ENCODE measurements at places on chromosomes 13 and 19.

DNA sequence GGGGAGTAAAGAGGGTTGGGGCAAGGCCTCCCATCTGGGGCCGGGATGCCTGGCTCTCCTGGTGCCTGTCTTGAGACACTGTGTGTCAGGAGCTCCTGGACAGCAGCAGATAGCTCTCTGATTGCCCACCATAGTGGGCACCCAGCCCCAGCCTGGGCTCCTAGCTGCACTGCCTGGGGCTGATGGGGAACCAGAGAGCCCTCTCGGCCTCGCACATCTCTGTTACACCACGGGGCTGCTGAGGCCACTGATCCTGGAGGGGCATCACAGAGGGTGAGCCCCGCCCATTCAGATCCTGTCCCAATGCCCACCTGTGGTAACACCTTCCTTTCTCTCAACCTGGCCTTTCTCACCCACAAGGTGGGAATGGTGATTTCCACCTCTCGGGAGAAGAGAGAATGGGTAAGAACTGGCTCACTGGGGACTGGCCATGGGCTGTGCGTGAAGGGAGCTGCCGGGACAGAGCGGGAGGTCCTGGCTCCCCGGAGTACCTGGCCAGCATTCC, 135.9 kb downstream of the URI1 start:
- no peak for DNase-seq

- DNase-seq: no peak
Observed at GRCh38 chr13:40143106-40143505, 487.6 kb downstream of the COG6 start.

DNA sequence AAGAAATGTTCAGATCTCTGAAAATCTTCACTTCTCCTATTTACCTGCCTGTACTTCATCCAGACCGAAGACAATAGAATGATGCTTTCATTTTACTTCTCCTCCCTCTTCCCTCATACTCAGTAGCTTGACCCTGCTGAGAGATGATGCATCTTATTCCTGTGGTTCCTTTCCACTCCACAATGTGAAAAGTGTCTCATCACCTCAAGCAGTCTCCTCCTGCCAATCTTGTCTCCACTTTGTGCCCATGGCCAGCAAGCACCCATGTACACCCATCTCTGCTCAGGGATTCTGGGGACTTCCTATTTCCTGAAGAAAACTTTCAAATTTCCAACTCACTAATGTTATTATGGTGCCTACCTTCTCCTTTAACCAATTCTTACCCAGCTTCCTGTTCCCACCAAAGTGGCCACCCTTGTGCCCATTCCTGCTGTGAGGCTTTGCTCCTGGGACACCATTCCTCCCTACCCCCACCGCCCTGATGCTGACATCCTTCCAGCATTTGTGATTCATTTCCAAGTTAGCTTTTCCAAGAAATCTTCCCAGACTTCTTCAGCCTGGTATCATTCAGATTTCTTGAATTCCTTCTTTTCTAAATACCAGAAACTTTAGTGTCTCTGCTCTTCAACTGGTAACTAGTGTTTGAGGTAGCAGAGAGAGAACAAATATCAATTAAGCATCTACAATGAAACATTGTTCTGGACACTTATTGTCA, 212.5 kb downstream of the POSTN start:
- no peak for DNase-seq

DNA sequence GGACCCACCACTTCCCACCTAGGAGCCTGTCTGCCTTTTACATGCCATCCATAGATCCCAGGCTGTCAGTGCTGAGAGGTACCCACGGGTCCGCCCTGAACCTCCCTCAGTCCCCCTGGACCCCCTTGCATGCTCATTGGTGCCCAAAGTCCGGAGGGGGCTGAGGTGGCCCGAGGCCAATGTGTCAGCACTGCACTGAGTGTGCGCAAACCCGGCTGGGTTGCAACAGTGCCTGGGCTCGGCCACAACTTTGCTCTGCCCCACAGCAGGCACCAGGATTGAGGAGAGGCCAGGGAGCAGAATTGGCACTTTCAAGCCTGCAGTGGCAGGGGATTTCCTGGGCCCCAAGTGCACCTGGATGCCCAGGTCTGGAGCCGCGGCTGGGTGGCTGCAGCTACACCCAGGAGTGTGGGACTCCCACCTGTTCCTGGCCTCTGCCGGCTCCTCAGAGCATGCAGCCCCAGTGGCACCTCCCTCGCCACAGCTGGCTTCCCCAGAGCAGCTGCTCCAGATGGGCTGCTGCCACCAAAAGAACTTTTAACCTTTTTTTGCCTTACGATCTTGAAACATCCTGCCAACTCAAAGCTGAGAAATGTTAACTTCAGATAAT, 837.0 kb downstream of the SLITRK6 start:
- DNase-seq: no peak

- no peak for DNase-seq
Observed at GRCh38 chr13:38412266-38412665, 62.6 kb downstream of the UFM1 start.

DNA sequence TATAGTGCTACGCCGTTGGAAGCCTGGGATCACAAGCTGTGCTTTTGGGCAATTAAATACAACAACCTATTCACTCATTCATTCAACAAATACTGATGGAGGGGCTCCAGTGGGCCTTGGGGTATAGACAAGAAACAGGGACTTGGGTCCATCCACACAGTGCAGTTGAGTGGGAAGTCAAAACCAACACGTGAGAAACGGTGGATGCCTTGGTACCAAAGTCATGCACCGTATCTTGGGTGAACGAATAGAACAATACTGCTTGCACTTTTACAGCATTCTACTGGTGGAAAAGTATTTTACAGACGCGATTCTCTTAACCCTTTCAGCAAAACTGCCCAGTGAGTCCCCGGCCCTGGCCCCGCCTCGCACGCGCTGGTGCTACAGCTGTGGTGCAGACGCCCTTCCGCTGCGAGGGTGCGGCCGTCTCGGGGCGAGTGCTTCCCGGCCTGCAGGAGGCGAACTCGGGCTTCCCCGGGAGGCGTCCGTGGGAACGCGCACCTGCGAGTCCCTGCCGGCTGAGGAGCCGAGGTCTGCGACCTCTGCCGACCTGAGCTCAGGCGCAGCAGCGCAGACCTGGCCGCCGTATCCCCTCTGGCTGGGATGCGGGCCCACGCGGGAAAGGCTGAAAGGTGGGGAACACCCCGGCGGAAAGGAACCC, 8.3 kb downstream of the TNFRSF19 start:
- peak; percentile 70 for DNase-seq

GRCh38 chr19:51084505-51084904, 1.8 kb upstream of the KLK14 start:
- no peak for DNase-seq

- no peak for DNase-seq
Observed at GRCh38 chr13:77554069-77554468, 18.6 kb downstream of the SCEL start.

DNA sequence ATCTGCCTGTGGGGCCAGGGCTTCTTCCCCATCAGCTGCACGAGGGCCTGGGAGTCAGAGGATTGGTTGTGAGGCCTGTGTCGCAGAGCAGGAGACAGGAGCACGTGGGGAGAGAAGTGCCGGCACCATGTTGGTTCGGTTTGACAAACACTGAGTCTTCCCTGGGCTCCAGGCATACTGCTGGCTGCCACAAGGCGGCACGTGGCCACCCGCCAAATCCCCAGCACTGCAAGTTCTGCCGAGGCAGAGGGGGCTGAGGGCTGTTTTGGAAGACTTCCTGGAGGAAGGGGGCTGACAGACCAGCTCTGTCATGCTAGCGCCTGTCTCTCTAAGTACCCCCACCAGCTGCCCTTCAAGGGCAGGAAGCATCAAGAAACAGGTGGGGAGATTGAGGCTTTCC, 9.5 kb downstream of the SHANK1 start:
- DNase-seq: no peak

DNA sequence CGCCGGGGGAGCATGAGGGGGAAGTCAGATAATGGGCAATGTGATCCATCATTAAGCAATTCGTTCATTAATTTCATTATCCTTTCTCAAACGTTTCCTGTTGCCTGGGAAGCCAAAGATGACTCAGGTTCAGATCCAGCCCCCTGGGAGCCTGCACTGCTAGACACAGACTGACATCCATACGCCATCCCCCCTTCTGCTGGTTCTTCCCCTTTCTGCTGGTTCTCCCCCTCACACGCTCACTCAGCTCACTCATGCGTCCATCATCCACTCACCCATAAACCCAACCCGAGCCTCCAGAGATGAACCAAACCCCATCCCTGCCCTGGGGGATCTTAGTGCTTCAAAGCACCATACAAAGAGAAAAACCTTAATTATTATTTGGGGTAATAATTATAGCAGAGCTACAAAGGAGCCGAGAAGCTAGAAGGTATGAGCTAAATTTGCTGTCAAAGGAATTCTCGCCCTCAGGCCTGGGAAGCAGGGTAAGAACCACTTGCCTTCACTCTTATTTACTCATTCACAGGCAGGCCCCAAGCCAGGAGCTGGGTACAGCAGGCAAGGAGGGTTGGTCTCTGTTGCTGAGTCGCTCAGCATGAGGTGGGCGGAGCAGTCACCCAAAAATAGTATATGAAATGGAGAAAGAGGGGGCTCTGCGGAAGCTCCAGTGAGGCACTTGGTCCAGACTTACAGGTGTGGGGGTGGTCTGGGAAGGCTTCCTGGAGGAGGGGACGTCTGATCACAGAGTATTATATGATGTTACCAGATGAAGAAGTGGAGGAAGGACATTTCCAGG, 7.0 kb upstream of the ZNF444 start:
- DNase-seq: no peak

- peak; percentile 50 for DNase-seq
Observed at GRCh38 chr19:28012361-28012760, 1200.6 kb downstream of the UQCRFS1 start.

- peak; percentile 69 for DNase-seq
Observed at GRCh38 chr19:771332-771785, 20.4 kb downstream of the MISP start.

- no peak for DNase-seq
Observed at GRCh38 chr13:97179501-97179900, 42.6 kb upstream of the MBNL2 start.

DNA sequence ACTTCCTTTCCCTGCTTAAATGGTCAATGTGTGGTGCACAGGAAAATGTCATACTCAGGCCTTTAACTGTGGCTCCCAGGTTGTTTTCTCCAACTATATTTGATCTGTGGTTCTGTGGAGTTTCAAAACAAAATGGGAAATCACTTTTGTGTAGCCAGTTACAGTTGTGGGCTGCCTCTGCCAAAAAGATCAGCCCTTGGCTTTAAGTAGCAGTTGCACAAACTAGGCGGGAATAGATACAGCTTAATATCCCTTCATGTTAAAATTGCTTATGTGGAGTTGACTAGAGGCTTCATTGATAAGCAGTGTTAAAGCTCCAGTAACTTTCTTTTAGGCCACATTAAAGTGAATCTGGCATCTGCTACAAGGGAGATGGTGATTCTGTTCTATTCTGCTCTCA, 284.8 kb downstream of the SHISA2 start:
- no peak for DNase-seq

DNA sequence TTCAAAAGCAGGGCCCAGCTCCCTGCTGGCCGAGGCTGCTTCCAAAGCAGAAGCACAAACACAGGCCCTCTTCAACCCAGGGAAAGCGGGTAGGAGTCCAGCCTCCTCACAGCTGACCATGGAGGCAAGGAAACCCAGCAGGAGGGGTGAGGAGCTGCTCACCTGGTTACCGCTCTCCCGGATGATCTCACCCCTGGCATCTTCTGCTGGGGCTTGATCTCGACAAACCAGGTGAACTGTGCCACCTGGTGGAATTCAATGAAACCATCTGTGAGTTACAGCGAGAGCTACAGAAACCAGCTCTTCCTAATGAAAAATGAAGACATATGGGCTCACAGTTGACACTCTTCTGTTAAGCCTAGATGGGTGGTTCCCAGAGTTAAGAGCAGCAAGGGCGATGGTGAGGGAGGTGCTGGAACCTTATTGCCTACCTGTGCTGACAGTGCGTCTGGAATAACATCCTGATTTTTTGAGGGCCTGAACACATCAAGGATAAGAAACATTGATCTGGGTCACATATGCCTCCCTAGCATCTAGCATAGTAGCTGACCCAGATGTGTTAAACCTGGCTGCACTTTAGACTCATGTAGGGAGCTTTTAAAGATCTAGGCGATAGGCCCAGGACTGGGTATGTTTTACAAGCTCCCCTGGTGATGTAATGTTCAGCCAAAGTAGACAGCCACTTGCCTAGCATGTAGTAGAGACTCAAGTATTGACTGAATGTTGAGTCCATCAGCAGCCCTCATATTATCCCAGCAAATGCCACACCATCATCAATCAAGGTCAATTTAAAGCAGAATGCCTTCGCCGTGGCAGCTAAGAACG, 6.1 kb downstream of the DHRS12 start:
- peak; percentile 38 for DNase-seq

DNA sequence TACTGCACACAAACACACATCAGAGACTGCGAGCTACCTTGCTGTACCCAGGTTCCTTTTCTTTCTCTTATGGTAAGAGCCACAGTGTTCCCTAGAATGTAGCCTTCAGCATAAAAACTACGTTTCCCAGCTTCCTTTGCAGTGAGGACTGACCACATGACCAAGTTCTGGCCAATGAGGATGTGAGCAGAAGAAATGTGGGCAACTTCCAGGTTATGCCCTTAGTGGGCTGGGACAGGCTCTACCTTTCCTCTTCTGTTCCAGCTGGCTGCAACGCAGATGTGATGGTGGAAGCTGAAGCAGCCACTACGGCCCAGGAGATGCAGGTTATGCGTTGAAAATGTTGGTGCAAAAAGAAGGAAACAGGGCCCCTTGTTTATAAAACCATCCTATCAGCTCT, 27.5 kb downstream of the VRK3 start:
- peak; percentile 19 for DNase-seq

DNA sequence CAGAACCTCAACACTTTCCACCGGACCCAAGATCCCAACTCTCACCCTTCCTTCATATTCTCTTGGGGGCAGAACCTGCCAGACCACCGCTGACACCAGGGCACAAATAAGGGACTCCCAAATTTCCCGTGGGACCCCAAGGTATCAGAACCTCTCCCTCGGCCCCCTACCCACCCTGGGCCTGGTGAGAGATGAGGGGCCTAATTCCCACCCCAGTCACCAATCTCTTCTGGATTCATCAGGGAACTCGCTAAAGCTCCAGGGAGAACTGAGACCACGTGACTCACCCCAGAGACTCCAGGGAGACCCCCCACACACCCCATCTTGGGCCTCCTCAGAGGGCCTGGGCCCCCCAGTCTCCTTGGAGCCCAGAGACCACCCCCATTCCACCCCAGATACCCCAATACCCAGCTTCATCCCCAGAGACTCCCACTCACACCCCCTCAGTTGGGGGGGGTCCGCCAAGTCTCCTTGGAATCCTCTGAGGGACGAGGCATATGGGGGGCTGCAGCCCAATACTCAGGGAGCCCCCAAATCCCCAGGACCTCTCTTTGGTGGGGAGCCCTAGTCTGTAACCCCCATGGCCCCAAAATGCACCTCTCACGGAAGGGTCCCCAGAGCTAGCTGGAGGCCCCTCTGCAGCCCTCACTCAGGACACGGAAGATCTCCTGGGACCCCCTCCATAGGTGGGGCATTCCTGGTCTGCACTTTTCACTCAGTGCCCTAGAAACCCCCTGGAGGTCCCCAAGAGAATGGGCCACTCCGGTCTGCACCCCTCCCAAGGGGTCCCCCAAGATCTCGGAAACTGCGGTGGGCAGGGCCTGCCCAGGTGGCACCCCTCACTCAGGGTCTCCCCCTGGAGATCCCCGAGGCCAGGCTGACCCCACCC, 1.6 kb downstream of the LMNB2 start:
- DNase-seq: no peak

GRCh38 chr13:68810660-68811059, 1297.0 kb upstream of the ATXN8OS start:
- no peak for DNase-seq

GRCh38 chr13:38752686-38753085, 65.8 kb downstream of the FREM2 start:
- DNase-seq: no peak

GRCh38 chr13:113162783-113163685, 4.6 kb downstream of the PROZ start:
- DNase-seq: no peak

Measured in endothelial cell (in vitro differentiated cells).